Activated CD4-positive, alpha-beta T cell treated with anti-CD3 and anti-CD28 coated beads for 48 hours (primary cell): ENCODE measurements at places on chromosomes 4 and X.

GRCh38 chr4:112120021-112120420 is 25.2 kb upstream of the FAM241A start:
- no peak for DNase-seq

DNA sequence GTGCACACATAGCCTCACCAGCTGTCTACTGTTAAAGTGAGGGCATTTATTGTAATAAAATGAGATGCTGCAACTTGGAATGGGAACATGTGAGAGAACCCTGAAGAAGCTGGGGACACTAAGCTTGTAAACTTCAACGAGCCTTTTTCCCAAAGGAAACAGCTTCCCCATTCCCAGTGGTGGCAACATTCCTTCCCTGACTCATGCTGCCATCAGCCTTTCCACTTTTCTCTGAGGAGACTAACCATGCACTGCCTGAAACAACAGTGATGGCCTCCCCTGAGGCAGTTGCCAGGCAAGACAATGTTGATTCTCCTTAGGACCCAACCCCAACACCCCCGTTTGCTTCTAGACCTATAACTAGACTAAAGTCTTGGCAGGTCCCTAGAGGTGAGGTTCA is 928.3 kb downstream of the GLUD2 start:
- no peak for DNase-seq

GRCh38 chr4:101232074-101232776 is 115.1 kb downstream of the PPP3CA start:
- DNase-seq = peak; percentile 30

DNA sequence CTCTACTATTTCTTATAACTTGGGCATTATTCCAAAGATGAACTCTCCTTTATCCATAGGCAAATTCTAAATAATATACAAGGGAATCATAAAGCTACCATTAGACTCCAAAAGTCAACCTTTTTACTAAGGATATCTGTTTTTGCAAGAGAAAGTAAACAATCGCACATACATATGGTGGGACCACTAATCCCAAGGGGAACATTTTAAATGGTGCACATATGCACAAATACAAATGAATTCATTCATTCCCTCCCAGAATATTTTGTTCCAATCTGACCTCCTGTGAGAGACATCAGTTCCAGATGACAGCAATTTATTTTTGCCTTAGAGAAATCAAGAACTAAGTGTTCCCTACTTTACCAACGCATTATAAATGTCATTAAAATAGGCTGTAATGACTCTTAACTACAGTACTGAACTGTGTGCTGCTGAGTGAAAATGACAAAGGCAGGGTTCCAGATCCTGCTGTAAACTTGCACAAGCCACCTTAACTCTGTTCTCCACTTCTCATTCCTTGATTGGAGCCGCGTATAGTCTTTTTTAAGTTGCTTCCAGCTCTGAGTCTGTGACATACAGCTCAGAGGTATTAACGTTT is 2.0 kb downstream of the DHX15 start:
- DNase-seq = no peak

GRCh38 chr4:121679267-121679666 is 17.5 kb downstream of the ANXA5 start:
- DNase-seq = no peak

- no peak for DNase-seq
These were observed 106.8 kb downstream of the STOX2 start for GRCh38 chr4:184011826-184012380.

DNA sequence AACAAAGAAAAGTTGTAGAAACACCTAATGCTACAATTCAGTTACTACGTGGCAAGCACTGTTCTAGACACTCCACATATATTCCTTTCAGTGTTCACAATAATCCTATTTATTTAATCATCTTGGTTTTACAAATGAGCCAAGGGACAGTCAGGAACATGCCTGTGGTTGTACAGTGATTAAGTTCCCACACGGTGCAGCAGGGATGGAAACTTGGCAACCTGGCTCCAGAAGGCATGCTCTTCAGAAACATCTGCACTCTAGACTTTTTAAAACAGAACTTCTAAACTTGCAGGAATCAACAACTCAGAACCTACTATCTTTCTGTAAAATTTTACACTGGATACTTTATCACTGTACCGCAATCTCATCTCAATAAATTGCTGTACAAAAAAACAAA is 32.1 kb downstream of the TAPT1 start:
- DNase-seq = no peak

GRCh38 chr4:83828601-83829000 is 292.7 kb downstream of the GPAT3 start:
- no peak for DNase-seq
